ENCODE measurements at places on chromosomes 12 and 14.

DNA sequence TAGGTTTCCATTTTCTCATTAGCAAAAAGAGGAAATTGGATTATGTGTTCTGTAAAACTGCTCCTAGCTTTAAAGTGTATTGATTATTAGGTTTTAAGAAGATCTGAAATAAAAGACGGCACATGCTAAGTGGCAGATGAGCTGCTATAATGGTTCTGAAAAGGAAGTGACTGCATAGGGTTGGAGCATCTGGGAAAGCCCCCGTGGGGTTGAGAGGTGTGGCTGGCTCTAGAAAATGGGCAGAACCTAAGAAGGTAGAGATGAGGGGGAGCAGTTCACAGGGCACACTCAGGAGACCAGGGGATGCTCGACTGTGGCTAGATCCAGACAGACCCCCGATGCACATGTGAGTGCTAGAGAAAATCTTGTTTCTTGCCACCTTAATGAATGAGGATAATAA lies 1.9 kb downstream of the IFNG-AS1 start:
- no peak for DNase-seq

- DNase-seq = no peak
Observed at GRCh38 chr12:70571705-70572268, 65.4 kb downstream of the PTPRB start.

DNA sequence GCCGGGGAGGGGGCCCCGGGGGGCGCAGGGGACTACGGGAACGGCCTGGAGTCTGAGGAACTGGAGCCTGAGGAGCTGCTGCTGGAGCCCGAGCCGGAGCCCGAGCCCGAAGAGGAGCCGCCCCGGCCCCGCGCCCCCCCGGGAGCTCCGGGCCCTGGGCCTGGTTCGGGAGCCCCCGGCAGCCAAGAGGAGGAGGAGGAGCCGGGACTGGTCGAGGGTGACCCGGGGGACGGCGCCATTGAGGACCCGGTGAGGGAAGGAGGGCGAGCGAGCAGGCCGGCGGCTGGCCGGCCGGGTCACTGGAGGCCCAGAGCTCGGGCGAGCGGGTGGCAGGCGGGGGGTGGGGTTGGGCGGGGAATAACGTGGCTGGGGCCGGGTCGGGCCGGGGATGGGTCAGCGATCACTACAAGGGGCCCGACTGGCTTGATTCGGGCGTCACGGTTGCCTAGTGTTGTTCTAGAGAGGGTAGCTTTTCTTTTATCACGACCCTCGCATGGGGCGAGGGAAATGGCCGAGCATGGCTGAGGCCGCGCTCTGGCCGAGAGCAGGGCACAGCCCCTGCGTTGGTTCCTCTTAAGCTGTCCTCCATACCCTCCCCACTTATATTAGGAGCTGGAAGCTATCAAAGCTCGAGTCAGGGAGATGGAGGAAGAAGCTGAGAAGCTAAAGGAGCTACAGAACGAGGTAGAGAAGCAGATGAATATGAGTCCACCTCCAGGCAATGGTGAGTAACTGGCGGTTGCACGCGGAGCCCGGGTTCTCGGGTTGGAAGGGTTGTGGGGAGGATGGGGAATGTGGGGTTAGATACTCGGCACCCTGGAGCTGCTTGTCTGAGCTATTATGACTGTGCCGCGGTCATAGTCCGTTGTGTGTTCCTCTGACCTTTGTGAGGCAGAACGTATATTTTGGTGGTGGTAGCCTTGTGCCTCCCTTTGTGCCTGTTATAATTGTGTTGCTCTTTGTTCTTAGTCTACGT lies 603 bp downstream of the PABPN1 start:
- DNase-seq = no peak

DNA sequence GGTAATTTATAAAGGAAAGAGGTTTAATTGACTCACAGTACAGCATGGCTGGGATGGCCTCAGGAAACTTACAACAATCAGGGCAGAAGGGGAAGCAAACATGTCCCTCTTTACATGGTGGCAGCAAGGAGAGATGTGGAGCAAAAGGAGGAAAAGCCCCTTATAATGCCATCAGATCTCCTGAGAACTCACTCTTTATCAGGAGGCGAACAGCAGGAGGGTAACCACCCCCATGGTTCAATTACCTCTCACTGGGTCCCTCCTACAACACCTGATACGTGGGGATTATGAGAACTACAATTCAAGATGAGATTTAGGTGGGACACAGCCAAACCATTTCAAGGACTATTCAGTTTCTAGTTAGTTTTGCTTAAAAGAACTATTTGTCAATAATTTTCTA lies 453.3 kb downstream of the C12orf50 start:
- DNase-seq = no peak

DNA sequence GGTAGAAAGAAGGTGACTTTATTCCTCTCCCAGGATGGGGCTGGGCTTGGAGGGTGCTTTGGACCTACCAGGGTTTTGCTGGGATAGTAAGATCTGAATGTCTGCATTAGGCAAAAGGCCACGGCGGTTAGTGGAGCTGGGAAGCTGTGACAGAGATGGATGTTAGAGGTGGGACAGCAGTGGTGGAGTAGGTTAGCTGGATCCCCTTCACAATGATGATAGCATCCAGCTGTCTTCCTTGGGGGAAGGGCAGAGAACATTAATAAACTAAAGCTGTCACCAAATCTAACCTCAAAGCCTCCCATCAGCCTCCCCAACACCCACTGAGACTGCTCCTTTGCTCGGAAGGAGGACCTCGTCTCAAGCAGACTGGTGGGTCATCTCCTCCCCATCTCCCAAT lies 104.8 kb downstream of the GPATCH2L start:
- no peak for DNase-seq

All from SIG-M5 (cell line).